NCI-H345 (cell line): ENCODE measurements at places on chromosomes 1 and 21.
A peak's percentile ranks its signal among the peaks of the same experiment; 100 is the strongest.

GRCh38 chr1:66250478-66250877, 283.5 kb upstream of the SGIP1 start:
- DNase-seq, result no peak

DNA sequence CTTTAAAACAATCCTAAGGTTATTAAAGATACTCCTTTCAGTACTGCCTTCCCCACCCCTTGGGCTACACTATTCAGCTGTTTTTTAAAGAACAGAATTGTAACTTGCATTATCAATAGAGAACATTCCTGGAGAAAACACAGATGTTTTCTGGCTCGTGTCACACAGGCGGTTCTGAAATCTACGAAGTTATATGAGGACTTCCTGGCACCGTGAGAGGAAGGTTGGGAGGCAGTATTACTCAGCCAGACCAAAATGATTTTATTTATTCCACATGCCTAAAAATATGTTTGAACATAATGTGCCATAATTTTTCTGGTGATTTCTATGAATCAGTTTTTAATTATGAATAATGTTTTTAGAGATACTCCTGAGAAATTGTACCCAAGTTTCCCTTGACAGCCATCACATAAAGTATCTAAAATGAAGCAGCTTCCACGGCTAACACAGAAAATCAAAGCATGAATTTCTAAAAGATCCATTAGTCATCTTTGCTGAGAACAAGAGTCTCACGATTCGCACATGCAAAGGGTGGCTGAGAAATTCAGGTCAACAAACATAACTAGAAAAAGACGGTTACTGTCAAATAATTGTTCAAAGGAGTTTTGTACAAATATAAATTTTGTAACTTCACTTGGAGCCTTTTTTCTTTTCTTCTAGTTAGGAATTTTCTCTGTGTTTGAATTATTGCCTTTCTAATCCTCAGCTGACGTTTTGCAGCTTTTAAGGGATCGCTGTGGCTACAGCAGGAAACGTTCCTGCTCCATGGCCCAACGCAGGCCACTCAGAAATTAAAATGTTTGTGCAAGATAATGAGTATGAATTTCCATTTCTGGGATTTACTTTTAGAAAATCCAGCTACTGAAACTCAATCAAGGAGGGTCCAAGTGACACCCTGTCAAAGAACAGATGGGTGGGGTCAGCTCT, 8.0 kb upstream of the SIM2 start:
- DNase-seq, result no peak

DNA sequence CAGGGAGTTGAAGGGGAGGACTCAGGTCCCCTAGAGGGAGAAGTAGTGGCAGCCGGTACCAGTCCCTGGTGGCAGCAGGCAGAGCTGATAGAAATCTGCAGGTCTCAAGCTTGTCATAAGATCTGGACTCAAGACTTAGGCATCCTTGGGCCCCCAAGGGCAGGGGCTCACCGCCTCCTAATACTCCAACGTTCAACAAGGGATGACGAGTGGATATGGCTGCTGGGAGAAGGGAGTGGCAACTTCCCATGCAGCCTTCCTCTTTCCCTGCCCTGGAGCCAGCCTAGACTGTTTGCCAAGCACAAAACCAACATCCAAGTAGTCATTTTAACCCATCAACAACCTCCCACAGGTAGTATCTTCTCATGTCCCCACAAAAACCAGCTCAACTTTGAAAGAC, 6.9 kb downstream of the TRABD2B start:
- DNase-seq, result no peak

- DNase-seq, result no peak
These were observed 47.0 kb downstream of the RABGAP1L start for GRCh38 chr1:174206148-174206836.

DNA sequence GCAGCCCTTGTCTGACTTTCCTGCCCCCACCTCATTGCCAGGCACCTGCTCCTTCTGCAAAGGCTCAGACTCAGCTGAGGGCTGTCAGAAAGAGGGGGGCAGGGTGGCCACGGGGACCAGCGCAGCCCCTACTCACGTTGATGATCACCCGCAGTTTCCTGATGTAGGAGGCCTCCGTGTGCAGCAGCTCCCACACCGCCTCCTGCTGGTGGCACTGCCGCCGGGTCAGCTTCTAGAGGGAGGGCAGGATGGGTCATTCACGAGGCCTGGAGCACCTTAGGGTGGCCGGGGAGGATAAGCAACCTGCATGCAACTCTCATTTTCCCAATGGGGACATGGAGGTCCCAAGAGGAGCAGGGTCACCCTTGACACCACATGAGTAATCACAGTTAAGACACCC, 6.4 kb upstream of the TNFRSF25 start:
- DNase-seq, result no peak

DNA sequence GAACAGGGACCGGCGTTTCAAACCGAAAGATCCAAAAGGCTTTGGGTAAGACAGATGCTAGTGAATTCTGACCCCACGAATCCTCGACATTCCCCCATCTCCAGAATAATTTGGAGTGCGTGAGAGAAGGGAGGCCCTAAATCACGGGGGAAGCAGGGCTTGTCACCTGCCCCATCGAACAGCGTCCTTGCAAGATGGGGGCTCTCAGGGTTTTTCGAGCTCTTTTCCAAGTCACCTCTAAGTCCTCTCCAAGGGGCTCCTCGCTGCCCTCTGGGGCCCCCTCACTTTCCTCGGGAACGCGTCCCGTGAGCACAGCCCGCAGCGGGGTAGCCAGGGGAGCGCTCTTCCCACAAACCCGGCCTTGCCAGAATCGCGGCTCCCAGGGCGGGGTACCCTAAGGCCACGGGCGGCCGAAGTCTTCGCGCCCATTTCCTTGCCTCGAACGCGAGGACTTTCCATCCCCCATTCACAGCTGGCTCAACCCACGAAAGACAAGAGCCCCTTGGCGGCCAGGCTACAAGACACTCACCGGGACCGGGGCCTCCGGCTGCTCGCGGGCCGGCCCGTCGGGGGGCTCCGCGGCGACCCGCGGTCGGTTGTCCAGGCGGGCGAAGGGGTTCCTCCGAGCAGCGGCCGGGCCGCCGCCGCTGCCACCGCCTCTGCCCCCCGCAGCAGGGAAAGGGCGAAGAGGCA, 546 bp downstream of the DONSON start:
- DNase-seq, result peak; percentile 50

GRCh38 chr1:234330843-234331215, 42.4 kb upstream of the COA6 start:
- DNase-seq, result no peak

DNA sequence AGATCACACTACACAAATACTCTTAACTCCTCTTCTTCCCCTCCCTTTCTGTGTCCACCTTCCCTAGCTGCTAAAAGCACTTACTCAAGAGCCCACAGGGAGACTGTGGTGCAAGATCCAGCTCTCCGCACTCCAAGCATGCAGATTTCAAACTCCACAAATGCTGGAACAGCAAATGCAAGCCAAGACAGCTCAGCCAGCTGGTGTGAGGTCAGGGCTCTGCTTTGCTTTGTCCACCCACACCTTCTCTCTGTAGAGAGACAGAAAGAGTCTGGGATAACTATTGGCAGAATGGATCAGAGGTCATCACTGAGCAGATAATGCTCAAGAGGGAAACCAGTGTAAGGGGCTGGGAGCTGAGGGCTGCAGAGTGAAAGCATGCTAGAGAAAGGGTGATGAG, 45.2 kb upstream of the DPT start:
- no peak for DNase-seq

- no peak for DNase-seq
These were observed 18.5 kb upstream of the C1orf21 start for GRCh38 chr1:184368354-184368753.
